Stromal cell of bone marrow (primary cell): ENCODE measurements at places on chromosomes 13 and 19.
A peak's percentile ranks its signal among the peaks of the same experiment; 100 is the strongest.

DNA sequence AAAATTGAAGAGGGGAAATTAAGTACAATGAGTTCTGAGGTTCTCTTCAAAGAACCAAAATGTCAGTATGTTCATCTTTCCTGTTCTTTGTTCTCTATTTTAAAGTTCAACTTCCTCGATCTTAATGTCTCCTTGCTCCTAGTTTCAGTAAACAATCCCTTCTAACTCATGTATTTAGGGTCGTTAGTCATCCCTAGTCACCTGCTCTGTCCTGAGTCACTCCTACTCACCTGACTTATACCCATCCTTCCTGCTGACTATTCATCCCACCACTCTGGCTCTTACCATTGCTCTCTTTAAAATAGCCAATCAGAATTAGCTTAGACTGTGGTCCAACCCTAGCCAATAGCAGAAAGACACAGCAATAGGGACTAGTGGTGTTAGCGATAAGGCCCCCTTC lies 24.3 kb downstream of the ZNF90 start:
- no peak for DNase-seq

DNA sequence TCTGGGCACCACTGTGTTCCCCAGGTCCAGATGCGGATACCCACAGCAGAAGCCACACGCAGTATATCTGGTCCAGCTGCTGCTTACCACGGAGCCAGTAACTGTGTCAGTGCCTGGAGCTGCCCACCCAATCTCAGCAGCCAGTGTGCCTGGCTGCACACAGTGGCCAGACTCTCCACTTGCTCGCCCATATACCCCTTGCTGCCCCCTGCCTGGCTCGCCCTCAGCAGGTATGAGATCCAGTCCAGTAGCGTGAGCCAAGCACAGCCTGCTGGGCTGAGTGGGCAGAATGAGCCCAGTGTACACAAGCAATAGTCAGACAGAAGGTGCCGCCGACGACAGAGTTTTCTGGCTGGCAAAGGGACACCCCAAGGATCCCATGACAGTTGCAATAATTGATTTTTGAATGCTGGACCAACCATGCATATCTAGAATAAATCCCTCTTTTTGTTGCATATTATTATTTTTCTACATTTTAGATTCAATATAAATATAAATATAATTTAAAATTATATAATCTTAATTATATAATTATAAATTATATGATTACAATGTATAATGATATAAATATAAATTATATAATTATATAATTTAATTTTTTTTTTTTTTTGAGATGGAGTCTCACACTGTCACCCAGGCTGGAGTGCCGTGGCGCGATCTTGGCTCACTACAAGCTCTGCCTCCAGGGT lies 918.8 kb upstream of the MIR17HG start:
- DNase-seq, result no peak

GRCh38 chr19:28294395-28294794 lies 918.6 kb downstream of the UQCRFS1 start:
- no peak for DNase-seq

- DNase-seq, result peak; percentile 79
Observed at GRCh38 chr19:44603201-44603945, 10.0 kb upstream of the IGSF23 start.

- no peak for DNase-seq
Observed at GRCh38 chr13:26711211-26711610, 49.4 kb downstream of the GPR12 start.

DNA sequence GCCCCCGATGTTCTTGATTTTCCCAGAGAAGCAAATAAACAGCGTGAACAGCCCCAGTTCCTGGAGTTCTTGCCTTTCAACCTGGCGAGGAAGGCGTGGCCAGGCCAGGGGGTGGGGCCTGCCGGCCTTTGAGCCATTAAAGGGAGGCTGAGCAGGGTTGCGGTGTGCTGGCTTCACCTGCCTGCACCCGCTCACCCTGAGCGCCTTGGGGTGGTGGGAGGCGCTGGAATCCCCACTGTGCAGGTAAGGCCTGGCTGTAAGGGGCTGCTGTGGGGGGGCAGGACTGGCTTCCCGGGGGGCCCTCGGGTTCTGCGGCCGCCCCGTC lies 2.7 kb upstream of the MISP start:
- no peak for DNase-seq

DNA sequence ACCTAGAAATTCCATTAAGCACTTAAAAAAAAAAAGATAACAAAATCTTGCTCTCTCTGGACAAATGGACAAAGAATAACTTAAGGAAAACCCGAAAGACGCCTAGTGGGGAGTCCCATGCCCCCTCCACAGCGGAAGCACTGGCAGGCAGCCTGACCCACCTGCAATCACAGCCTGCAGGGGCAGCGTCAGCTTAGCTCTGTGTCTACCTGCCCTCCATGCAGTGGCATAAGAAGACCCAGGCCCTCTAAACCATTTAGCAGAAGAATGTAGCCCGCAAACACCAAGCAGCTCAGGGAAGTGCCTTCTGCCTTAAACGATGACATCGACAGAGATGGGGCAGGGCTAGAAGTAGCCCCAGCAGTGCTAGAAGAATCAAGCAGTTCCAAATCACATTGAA lies 36.0 kb downstream of the KCTD15 start:
- DNase-seq, result no peak

DNA sequence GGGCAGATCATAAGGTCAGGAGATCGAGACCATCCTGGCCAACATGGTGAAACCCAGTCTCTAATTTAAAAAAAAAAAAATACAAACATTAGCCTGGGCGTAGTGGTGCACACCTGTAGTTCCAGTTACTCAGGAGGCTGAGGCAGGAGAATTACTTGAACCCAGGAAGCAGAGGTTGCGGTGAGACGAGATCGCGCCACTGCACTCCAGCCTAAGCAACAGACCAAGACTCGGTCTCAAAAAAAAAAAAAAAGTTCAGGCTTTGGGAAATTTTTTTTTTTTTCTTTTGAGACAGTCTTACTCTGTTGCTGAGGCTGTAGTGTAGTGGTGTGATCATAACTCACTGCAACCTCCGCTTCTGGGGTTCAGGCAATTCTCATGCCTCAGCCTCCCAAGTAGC lies 14.7 kb downstream of the LSM14A start:
- DNase-seq, result no peak

DNA sequence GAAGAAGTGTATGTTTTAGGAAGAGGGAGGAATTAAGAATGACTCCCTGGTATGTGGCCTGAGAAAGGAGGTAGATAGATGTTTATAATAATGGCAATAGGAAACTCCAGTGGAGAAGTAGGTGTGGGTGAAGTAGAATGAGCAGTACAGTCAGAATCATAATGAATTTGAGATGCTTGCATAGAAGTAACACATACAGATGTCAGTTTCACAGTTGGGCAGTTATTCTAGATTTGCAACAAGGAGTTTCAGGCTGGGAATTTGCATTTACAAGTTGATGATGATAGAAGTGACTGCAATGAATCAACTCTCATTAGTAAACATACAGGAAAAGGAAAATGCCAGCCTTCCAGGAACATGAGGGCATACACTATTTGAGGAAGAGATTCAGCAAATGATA lies 149.0 kb downstream of the SLITRK1 start:
- DNase-seq, result no peak

DNA sequence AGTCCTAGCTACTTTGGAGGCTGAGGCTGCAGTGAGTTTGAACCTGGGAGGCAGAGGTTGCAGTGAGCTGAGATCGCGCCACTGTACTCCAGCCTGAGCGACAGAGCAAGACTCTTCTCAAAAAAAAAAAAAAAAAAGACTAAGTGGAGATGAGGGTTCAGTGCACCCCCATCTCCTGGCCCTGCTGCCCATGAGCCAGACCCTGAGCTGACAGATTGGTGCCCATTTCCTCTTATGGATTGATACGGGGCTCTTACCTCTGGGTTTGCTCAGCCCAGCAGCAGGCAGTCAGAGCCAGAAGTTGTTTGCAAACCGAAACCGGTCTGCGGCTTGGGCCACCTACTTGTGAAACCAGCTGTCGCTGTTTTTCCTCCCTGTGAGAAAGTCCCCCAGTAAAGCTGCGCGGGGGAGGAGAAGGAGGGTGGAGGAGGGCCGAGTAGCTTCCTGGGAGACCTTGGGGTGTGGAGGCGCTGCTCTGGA lies 36.9 kb downstream of the ARRDC2 start:
- peak; percentile 52 for DNase-seq

GRCh38 chr13:113455384-113455783 lies 2.1 kb upstream of the ADPRHL1 start:
- DNase-seq, result no peak

- no peak for DNase-seq
Observed at GRCh38 chr19:37987356-37988332, 80.6 kb downstream of the SIPA1L3 start.

DNA sequence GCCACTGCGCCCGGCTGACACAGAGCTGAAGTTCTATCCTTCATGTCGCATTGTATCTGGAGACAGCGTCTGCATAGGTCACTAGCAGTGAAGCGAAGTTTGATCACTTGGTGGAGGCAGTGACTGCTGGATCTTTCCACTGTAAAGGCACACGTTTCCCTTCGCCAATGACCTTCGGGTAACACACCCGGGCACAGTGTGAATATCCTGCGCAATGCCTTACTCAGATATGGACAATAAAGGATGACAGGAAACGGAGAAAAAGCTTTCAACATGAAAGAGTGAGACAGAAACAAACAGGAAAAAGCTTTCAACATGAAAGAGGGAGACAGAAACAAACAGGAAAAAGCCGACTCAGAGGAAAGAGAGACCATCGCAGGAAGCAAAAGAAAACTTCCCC lies 17.1 kb downstream of the ARL11 start:
- no peak for DNase-seq

DNA sequence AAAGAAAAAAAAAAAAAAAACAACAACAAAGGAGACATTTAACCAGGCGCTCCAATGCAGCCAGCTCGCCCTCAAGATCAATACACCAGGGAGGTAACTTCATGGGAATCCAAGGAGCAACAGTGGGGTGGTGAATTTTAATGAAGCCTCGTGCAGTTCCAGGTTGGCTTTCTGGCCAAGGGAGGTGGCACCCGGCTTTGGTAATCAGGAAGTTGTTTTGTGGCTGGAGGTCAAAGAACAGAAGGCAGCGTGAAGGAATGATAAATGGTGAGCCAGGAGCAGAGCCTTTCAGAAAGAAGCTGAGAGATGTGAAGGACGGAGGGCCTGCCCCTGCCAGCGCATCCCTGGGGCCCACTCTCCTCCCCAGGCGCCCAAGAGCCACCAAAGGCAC lies 188.2 kb upstream of the TSC22D1 start:
- no peak for DNase-seq

DNA sequence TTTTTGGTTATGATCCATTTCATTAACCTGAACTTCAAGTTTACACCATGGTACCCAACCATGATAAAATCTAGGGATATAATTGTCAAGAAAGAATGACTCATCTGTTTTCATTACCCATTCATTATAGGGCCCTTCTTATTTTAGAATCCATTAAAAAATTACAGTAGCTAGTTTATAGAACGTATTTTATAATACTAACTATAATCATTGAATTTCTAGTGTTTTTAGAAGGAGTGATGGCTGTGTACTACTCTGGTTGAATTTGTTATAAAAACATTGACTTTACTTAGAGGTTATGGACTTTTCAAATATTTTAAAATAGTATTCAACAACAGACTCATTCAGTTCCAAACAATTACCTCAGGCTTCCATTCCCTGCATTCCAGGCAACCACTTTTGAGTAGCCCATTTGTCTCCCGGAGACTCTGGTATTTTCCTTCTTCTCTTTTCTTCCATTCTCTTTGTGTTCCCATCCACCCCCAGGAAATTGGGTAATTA lies 71.9 kb upstream of the KLF12 start:
- DNase-seq, result peak; percentile 80

DNA sequence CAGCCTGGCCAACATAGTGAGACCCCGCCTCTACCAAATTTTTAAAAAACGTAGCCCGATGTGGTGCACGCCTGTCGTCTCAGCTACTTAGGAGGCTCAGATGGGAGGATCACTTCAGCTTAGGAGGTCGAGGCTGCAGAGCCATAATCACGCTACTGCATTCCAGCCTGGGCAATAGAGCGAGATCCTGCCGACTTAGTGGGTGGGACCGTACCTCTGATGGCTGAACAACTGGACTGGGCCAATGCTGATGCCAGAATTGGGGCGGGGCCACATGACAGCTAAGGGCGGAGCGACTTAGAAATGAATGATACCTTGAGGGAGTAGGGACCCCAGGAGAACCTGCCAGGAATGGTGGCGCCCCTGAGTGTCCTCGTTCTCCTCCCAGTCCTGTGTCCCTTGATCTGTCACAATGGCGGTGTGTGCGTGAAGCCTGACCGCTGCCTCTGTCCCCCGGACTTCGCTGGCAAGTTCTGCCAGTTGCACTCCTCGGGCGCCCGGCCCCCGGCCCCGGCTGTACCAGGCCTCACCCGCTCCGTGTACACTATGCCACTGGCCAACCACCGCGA lies 3.6 kb downstream of the LTBP4 start:
- DNase-seq, result no peak

- DNase-seq, result peak; percentile 36
Observed at GRCh38 chr13:101231751-101232428, 184.4 kb downstream of the NALCN start.

GRCh38 chr19:39553082-39553652 lies 13.2 kb upstream of the EID2 start:
- no peak for DNase-seq

GRCh38 chr13:24215126-24215525 lies 54.6 kb downstream of the SPATA13 start:
- DNase-seq, result no peak

GRCh38 chr19:18507021-18507726 lies 14.7 kb downstream of the ELL start:
- no peak for DNase-seq

- no peak for DNase-seq
Observed at GRCh38 chr19:55554741-55555152, 9.4 kb upstream of the SBK3 start.

DNA sequence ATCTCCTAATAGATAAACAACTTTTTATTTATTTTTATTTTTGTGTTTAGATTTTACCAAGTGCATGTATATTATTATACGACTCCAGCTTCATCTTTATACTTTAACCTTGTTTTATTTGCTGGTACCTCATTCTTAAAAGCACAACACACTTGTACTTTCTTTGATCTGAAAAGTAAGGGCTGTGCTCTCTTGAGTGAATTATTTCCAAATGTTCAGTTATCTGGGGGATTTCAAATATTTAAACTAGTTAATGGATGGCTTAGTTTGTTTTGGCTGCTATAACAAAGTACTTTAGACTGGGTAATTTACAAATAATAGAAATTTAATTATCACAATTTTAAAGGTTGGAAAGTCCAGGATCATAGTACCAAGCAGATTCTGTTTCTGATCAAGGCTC lies 1148.2 kb upstream of the PCDH9 start:
- DNase-seq, result no peak
